Activated T-helper 2 cell treated with anti-CD3 and anti-CD28 coated beads, Interferon-gamma antibody, Interleukin-2, Interleukin-4, amounts not matched to agents 10 μg/mL and 5 μg/mL and 100 μg/mL, durations not matched to agents 14 hours and 24 hours and 36 hours (primary cell): ENCODE measurements at places on chromosomes 3 and 15.
A peak's percentile ranks its signal among the peaks of the same experiment; 100 is the strongest.

GRCh38 chr3:49415931-49416601 is 3.8 kb downstream of the TCTA start:
- peak; percentile 54 for DNase-seq

DNA sequence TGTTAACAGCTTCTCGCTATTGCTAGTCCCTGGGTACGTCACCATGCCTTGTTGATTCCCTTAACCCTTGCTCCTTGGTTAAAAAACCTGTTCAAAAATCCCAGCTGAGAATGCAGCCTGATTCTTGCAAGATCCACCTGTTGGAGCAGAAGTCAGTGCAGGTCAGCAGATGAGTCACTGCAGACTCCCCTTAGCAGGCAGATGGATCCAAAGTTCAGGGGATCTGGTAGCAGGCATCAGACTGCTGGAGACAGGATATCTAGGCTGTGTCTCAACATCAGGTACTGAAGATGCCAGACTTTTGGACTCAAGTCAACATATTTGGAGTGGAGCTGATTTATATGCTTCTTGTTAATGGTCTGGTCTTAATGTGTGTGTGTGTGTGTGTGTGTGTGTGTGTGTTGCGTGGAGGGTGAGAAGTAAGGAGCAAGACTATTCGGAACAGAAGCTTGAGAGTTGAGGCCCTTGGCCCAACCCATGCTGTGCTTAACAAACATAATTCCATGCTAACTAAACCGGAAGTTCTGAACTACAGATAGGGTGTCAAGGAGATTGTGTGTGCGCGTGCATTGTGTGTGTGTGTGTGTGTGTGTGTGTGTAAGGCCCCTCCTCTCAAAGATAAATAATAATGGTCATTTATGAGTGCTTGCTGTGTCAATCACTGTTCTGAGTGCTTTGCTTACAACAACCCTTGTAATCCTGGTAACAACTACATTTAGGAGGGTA is 1.0 kb upstream of the C3orf52 start:
- DNase-seq: no peak

DNA sequence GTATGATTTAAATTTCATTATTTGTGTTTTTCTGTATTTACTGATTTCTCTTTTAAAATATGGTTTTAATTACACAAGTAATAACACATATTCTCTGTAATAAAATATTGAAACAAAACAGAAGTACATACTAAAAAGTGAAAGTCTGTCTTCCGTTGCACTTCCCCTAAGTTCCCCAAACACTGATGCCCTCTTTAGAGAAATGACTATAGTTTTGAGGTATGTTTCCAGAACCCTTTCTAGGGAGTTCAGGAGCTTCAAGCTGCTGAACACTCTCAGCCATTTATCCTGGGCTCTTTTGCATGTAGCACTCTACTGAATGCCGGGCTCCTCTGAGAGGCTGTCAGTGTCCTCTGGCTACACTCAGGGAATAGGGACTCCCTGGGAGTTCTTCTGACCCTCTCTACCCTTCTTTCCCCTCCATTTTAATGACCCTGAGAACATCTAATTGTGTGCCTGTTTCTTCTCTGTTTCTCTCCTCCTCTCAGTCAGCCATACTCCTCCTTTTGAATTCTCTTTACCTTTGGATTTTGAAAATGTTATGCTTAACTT is 60.4 kb upstream of the KCNAB1 start:
- no peak for DNase-seq

DNA sequence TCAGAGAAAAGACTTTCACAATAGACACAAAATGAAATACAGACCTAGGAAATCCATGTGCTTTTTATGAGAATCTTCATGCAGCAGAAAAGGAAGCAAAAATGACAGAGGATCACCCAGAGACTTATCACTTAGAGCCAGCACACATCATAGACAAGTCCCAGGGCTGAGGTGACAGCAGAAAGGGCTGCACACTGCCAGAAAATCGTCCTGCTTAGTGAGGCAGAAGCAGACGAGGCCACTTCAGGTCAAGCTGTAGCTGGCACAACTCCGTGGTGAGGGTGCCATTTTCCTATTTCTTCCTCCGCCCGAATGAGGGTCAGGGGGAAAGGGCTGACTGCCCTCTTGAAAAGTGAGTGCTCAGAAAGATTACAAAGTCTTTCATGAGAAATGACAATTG is 95.9 kb upstream of the TNIK start:
- no peak for DNase-seq

GRCh38 chr3:55330355-55330754 is 156.8 kb downstream of the WNT5A start:
- no peak for DNase-seq

- no peak for DNase-seq
Observed at GRCh38 chr3:42161050-42161935, 70.1 kb downstream of the TRAK1 start.

- DNase-seq: no peak
Observed at GRCh38 chr3:18809640-18810305, 338.5 kb upstream of the KCNH8 start.

GRCh38 chr3:62659660-62660059 is 215.6 kb downstream of the CADPS start:
- DNase-seq: no peak

DNA sequence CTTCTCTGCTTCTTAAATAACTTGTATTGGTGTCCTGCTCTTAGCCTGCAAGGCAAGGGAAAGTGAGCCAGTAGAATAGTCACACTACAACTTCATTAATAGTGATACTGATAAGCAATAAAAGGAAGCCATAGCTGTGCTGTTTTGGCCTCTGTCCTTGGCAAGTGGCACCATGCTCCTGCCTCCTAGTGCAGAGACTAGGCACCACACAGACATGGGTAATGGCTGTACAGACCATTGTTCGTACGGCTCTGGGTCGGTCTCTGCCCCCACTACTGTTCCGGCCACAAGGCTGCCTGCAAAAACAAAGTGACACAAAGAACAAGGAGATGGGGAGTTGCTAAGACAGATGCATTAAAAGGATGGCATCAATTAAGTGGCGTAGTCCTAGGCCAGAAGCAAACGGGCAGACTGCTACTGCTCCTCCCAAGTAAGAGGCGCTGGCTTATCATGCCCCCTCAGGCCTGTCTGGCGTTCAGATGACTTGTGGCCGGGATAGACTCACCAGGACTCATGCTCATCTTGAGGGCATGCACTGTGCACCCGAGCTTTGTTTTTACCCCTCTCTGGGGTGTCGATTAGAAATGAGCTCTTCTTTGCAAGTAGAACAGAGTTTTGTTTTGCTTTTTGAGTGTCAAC is 75.6 kb downstream of the TRAK1 start:
- DNase-seq: no peak

GRCh38 chr15:40313531-40314398 is 6.0 kb upstream of the PLCB2 start:
- DNase-seq: no peak

GRCh38 chr3:188299068-188299467 is 145.1 kb downstream of the LPP start:
- DNase-seq: peak; percentile 24

DNA sequence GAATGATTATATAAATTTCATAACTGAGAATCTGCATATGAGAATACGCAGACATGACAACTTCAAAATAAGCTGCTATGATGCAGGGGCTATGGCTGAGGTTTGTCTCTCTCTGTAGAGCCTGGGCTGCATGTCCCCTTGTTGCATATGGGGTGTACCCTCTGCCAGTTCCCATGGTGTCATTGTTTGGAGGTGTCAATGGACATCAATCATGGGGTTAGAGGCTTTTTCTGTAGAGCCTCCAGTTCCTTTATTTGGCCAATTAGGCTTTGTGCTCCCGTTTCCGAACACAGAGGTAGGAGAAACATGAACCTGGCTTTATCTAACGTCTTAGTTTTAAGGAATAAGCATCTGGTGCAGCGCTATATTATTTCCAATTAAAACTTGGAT is 77.3 kb upstream of the RARB start:
- no peak for DNase-seq

GRCh38 chr3:129037093-129037419 is 23.5 kb upstream of the GP9 start:
- DNase-seq: no peak

- DNase-seq: no peak
Observed at GRCh38 chr3:103127098-103127630, 692.3 kb downstream of the ZPLD1 start.

- no peak for DNase-seq
Observed at GRCh38 chr3:85081191-85081906, 122.6 kb downstream of the CADM2 start.

GRCh38 chr15:58467121-58467721 is 35.4 kb downstream of the LIPC start:
- no peak for DNase-seq

GRCh38 chr15:91482799-91483198 is 370.7 kb upstream of the SLCO3A1 start:
- no peak for DNase-seq

DNA sequence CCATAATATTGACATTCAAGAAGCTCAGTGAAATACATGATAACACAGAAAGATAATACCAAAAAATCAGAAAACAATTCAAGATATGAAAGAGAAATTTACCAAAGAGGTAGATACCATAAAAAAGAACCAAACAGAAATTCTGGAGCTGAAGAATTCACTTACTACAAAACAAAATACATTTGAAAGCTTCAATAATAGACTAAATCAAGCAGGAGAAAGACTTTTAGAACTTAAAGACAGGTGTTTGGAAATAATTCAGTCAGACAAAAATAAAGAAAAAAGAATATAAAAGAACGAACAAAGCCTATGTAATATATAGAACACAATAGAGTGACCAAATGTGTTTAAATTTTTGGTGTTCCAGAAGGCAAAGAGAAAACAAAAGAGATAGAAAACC is 158.7 kb downstream of the MOBP start:
- no peak for DNase-seq

- DNase-seq: no peak
Observed at GRCh38 chr15:68314563-68314962, 37.0 kb downstream of the FEM1B start.

DNA sequence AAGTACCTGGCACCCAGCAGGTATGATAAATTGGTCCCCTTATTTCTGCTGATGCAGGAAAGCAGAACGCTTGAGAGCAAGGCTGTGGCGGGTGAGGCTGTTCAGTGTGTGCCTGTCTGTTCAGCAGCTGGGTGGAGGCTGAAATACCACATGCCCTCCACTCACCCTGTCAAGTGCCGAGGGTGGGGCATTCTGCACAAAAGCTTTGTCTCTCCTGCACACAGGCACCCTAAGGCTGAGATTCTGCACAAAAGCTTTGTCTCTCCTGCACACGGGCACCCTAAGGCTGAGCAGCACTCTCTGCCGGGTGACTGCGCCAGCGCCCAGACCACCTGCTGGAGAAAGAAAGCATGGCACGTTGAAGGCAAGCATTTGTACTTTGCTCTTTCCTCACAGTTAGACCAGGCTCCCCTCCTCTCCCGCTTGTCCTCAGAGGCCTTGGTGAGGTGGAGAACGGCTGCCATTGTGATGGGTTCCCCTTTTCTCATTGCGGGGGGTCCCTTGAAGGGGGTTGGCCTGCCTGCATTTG is 97.5 kb downstream of the BDH1 start:
- no peak for DNase-seq

- DNase-seq: no peak
Observed at GRCh38 chr3:138600100-138600745, 6.2 kb upstream of the CEP70 start.

DNA sequence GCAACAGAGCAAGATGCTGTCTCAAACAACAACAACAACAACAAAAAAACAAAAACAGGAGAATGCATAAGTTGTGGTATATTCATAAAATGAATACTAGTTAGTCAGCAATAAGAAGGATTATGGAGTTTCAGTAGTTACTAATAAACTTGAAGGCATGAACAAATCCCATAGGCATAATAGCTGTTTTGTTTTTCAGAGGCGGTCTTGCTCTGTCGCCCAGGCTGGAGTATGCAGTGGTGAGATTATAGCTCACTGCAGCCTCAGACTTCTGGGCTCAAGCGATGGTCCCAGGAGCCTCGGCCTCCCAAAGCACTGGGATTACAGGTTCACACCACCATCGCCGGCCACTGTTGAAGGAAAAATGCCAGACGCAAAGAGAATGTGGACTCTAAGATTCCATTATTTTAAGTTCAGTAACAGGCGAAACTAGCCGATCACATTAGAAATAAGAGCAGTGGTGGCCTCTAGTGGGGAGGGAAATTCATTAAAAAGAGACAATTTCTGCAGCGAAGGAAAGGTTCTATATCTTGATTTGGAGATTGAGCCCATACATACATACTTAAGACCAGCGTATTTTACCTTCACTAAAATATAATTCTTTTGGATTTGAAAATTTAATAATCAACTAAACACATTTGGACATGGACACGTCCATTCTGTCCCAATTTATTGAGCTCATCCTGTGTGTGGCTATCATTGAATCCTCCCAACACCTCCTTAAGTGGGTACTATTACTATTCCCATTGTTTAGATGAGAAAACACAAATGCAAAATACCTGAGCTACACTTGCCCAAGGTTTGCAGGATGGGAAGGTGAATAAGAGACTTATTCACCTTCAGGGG is 27.4 kb upstream of the HDAC11 start:
- DNase-seq: peak; percentile 26

- no peak for DNase-seq
Observed at GRCh38 chr15:63448266-63448665, 56.1 kb upstream of the USP3 start.

DNA sequence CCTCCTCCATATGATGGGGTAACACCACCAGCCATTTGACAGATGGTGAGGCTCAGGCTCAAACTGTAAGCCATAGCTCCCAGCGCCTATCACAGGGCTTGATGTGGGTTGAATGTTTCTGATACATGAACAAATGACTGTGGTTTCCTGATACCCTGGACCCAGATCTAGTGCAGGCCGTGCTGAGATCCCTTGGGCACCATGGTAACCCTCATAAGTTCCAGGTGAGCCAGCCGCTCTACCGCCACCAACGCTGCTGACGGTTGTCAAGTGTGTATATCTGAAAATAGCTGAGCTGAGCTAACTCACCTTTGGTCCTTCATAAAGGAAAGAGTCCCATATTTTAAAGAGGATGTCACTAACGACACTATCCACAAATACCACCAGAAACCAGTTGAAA is 74.5 kb downstream of the TBC1D2B start:
- no peak for DNase-seq

DNA sequence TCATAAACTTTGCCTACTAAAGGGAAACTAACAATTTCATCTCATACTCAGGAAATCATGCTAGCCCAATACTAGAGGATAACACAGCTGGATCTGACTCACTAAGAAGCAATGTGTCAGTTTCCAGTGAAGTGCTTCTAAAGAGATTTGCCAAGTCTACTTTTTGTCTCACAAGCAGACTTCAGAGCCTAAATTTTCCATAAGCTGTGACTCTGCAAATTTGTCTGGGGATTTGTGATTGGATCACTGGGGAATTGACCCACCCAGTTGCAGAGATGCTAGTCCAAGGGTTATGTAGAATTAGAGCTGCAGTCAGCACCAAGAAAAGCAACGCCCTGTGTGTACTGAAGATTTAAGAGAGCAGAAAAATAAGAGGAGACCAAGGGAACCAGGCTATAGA is 647.1 kb downstream of the NTRK3 start:
- DNase-seq: no peak

- DNase-seq: peak; percentile 67
Observed at GRCh38 chr15:69394556-69395282, 19.4 kb upstream of the KIF23 start.

GRCh38 chr15:48695827-48696573 is 50.5 kb upstream of the FBN1 start:
- DNase-seq: no peak
